Stimulated activated CD8-positive, alpha-beta memory T cell treated with anti-CD3 and anti-CD28 coated beads, Interleukin-12 subunit alpha, Interleukin-12 subunit beta, amount 100 ng/mL, for 1 hour (primary cell): ENCODE measurements at places on chromosomes 12 and 14.

GRCh38 chr12:107660861-107661415 lies 24.7 kb upstream of the PWP1 start:
- DNase-seq, result no peak

GRCh38 chr12:109538191-109538863 lies 35.0 kb downstream of the MMAB start:
- DNase-seq, result no peak

GRCh38 chr12:3145033-3145432 lies 67.9 kb downstream of the TSPAN9 start:
- no peak for DNase-seq

GRCh38 chr14:75781096-75781495 lies 120.0 kb downstream of the TTLL5 start:
- DNase-seq, result no peak

- DNase-seq, result no peak
These were observed 6.3 kb downstream of the KRT1 start for GRCh38 chr12:52673713-52674432.

GRCh38 chr12:93042283-93042682 lies 113.2 kb upstream of the EEA1 start:
- no peak for DNase-seq

DNA sequence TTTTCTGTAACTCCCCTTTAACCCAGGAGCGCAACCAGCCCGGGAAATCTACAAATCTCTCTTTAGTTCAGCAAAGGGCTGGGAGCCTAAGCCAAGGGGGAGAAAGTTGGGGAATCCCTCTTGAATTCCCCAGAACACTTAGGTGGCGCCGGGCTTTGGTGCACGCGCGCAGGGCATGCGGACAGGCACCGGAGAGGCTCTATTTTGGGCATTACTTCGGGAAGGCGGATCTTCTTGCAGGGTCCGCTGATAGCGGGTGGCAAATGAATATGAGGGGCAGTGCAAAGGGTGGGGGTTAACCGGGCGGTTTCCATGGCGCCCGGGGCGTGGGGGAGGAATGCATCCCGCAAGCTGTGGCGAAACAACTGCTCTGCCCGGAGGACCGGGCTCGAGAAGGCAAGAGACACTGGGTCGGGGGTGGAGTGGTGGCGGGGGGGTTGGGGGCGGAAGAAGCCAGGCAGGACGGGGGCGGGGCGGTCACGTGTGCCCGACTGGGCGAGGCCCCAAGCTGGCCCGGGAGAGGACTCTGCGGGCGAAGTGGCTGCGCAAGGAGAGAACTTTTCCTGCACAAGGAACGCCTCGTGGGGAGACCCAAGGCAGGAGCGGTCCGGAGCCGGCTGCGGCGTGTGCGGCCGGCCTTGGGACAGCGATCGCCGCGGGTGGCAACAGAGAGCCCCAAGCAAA lies at the start of gene FLVCR2:
TSS of gene FLVCR2 (plus strand) at position 519 of the 684 bp plus-strand sequence. CDS start 353 bp downstream, outside the sequence.
- DNase-seq, result peak; percentile 35

DNA sequence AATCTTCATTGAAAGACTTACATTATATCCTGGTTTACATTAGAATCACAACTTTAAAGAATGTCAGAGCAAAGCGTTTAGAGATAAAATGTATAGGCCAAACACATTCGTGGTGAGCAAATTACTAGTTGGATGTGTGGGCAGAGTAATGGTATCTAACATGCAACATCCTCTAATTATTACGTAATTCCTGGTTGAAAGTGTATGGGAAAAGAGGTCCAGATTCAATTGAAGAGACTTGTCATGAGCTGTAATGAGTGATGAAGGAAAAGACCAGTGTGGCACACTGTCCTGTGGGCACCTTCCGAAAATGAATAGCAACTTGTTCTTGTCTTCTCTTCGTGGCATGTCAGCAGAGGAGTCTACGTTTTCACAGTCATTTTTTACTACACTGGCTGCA lies 192.8 kb downstream of the LRIG3 start:
- DNase-seq, result no peak

DNA sequence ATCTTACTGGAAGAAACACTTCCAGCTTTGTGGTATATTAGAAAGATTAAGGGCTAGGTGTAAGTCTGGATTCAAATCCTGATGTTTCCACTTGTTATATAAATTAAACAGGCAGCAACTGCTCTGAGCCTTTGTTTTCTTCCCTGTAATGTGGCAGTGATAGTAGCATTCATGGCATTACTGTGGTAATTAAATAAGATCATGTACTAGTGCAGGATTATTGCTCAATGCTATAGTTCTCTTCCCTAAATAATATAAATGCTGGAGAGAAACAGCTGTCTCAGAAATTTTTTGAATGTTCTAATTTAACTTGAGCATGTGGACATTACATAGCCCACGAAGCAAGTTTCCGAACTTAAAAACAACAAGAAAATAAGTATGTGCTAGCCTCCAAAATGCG lies 5.4 kb downstream of the TMEM117 start:
- DNase-seq, result no peak

DNA sequence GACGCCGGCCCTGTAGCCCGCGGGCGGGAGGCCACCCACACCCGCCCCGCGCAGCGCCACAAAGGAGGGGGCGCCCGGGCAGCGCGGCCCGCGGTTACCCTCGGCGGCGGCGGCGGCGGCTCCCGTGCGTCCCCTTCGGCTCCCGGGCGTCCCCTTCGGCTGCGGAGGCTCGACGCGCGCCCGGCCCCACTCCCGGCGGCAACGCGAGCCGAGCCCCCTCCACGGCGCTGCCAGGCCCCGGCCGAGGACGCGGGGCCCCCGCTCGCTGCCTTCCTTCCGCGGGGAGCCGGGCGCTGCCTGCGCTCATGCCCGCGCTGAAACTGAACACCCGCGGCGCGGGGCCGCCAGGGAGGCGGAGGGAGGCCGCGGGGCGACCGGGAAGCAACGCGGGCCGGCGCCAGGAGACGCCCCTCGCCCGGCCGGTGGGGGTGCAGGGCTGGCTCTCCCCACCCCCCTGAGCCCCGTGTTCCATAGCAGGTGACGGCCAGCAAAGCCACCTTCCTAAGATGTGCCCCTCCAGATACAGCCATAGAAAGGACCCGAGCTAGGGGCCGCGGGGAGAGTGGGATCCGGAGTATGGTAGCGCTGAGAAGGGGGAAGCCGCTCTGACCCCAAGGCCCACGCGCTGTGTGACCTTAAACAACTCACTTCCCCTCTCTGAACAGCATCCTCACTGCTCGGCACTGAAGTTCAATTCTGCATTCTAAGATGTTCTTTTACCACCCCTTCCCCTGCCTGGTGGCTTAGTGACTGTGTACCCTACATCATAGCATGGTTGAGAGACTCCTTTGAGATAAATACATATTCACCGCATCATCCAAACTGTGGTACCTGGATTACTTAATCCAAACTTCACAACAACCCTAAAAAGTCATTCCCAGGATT lies 42.8 kb downstream of the KDM2B start:
- DNase-seq, result no peak

DNA sequence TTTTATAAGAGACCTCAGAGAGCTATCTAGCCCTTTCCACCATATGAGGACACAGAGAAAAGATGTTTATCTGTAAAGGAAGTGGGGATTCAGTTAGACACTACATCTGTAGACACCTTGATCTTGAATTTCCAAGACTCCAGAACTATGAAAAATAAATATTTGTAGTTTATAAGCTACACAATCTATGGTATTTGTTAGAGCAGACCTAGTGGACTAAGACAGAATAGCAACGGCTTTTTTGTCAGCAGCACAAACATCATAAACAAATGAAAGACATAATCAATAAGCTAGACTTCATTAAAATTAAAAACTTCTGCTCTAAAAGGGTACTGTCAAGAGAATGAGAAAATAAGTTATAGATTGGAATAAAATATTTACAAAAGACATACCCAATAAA lies 810.1 kb downstream of the FSCB start:
- no peak for DNase-seq

DNA sequence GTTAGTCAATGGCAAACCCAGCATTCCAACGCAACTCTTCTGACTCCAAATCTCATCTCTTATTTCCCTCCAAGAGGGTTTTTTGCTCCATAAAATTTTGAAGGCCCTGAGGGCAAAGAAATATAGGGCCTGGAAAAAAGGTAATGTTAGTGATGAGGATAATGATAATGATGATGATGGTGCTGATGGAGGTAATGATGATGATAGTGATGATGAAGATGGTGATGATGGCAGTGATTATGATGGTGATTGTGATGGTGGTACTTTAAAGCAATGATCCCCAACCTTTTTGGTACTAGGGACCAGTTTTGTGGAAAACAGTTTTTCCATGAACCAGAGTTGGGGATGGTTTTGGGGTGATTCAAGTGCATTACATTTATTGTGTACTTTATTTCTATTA lies 50.1 kb downstream of the TMX1 start:
- no peak for DNase-seq
